ENCODE measurements at places on chromosomes 1 and 21.

DNA sequence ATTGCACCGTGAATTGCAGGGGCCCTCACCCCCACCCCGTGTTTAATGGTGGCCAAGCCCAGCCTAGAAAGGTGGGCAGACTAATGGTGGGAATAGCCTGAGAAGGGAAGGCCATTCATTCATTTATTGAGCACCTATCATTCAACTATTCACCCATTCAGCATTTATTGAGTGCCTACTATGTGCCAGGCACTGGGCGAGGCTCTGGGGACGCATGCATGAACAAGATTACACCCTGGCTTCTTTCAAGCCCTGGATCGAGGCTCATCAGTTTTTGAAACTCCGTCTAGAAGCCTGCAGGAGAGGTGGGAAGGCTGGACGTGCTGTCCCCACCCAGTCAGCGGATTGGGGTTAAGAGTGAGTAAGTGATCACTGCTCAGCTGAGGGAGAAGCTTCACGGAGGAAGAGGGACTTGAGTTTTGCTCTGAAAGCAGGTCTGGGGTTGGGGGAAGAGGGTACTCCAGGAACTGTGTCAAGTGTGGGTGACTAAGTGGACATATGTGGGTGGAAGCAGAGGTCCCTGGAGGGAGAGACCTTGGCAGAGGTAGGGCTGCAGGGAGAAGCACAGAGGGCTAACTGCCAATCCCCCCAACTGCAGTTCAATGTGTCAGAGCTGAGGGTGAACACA, 35.6 kb downstream of the MEF2D start:
- H3K27me3 ChIP-seq, result no peaks in the 10 kb centered on the region
- H3K4me3 ChIP-seq, result no peak overlapping the region
- no peak for DNase-seq

- no peaks in the 10 kb centered on the region for H3K36me3 ChIP-seq
- H3K27ac ChIP-seq, result peak overlapping the region; percentile 73
- peaks cover 37% of the 10 kb centered on the region for H3K4me1 ChIP-seq
- DNase-seq, result peak; percentile 30
These were observed 33.5 kb downstream of the KCNC4 start for GRCh38 chr1:110243574-110243973.

GRCh38 chr1:49527606-49528305, 496.0 kb downstream of the AGBL4 start:
- H3K27me3 ChIP-seq, result peaks cover 3% of the 10 kb centered on the region
- H3K4me3 ChIP-seq, result no peak overlapping the region
- H3K27ac ChIP-seq, result no peak overlapping the region
- no peaks in the 10 kb centered on the region for H3K36me3 ChIP-seq
- H3K4me1 ChIP-seq, result no peaks in the 10 kb centered on the region

DNA sequence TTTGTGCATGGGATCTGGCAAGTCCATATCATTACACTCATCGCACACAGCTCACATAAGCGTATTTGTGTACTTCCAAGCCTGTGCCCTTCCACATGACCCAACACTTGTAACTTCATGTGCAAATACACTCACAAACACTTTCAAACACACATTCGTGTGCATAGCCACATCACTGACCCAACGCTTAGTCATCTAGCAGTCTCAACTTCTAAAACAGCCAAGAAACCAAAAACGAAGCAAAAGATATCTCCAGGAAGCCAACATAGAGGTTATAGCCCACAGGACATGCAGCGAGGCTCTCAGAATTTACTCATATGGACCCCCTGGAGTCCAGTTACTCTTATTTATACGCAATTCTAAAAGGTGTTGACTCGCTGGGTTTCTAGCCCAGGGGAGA, 10.9 kb upstream of the GOLT1A start:
- DNase-seq, result no peak
- no peaks in the 10 kb centered on the region for H3K27me3 ChIP-seq
- no peaks in the 10 kb centered on the region for H3K36me3 ChIP-seq
- H3K4me1 ChIP-seq, result no peaks in the 10 kb centered on the region
- no peak overlapping the region for H3K4me3 ChIP-seq

GRCh38 chr21:26717146-26717739, 128.0 kb downstream of the ADAMTS1 start:
- H3K4me1 ChIP-seq, result no peaks in the 10 kb centered on the region
- no peak for DNase-seq
- no peak overlapping the region for H3K4me3 ChIP-seq
- H3K27ac ChIP-seq, result no peak overlapping the region
- no peaks in the 10 kb centered on the region for H3K36me3 ChIP-seq

Measured in activated B cell treated with CpG ODN at 0.5 μM for 24 hours (primary cell).